ENCODE measurements at places on chromosomes 6 and 20.

DNA sequence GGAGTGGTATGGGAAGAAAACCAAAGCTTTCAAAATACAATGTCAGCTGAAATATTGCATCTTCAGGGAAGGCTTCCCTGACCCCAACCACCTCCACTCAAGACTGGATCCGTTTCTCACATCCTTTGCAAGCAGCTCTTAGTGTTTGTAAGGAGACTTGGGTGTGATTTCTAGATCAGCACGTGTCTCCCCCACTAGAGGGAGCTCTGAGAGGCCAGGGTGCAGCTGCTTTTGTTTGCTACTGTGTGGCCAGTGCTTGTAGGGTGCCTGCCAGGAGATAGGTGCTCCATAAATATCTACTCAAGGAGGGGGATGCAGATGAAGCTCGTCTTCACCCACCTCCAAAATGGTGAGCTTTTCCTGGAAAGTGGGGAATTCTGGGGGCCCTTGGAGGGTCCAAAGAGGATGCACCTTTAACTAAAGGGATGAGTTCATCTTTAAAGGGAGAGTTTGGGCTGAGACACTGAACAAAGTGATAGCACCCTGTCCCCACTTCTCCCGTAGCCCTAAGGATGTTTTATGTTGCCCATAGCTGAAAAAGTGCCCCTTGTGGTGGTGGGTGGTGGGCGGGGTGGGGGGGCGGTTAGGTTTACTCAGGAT is 52.6 kb upstream of the MAFB start:
- peak; percentile 15 for DNase-seq

GRCh38 chr20:59571551-59572314 is 32.6 kb upstream of the PHACTR3 start:
- peak; percentile 50 for DNase-seq

DNA sequence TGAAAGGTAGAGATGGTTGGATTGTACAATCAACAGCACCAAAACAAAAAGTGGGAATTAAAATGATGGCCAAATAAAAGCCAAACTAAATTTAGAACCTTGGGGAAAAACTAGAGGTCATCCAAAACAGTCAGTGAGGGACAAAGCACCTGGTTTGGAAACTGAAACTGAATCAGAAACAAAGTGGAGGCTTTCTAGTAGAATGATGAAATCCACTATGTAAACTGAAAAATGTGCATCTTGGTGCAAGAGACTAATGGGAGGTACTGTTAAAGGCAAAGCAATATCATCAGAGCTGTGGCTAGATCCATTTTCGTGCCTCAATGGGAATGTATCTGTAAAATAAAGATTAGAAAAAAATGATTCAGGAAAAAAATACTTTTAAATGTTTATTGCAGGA is 380.0 kb upstream of the GJE1 start:
- DNase-seq, result no peak

DNA sequence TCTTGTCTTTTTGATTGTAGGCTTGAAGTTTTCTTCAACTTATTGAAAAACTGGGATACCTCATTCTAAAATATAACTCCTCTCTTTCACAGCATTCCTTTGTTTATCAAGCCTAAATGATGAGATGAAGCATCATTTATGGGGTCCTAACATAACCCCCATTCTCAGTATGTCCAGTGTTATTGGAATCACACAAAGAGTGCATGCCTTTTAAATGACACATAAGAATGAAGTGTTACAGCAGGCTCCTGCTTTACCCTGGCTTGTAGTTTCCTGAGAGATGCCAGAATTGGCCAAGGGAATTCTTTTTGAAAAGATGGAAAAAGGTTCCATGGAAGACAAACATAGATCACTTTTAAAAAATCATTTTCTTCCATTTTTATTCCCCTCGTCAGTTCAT is 502.4 kb downstream of the BCKDHB start:
- DNase-seq, result no peak

DNA sequence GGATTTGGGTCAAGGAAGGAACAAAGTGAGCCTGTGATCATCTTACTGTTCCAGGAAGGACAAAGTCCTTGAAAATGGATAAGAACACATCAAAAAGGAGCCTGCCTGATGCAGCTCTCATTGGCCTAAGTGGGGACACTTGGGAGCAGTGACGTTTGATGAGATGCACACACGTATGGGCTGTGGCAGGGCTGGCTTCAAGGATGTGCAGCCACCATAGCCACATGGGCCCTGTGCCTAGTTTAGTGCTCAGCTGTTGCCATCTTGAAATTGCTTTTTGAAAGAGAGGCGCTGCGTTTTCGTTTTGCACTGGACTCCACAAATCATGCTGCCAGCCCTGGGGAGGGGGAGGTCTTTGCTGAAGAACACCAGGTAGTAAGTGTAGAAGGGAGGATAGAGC is 6.6 kb upstream of the NPEPL1 start:
- no peak for DNase-seq

- DNase-seq, result no peak
Observed at GRCh38 chr6:113219783-113220182, 637.4 kb upstream of the MARCKS start.

GRCh38 chr6:75602246-75603105 is 796 bp downstream of the SENP6 start:
- DNase-seq, result peak; percentile 43

- no peak for DNase-seq
Observed at GRCh38 chr20:50416269-50417022, 93.7 kb upstream of the PTPN1 start.

DNA sequence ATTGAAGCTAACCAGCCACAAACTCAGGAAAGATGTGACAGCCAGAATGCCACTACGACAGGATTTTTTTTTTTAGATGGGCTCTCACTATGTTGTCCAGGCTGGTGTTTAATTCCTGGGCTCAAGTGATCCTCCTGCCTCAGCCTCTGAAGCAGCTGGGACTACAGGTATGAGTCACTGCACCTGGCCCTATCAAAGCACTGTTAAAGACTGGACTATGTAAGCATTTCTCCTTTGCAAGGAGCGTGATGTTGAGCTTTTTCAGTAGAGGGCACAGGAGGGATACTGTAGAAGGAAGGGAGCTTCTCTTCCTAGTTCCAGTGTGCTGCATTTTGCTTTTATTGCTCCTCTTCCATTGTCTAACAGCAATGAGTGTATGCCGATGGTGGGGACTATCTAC is 35.8 kb downstream of the ZBTB9 start:
- DNase-seq, result no peak

DNA sequence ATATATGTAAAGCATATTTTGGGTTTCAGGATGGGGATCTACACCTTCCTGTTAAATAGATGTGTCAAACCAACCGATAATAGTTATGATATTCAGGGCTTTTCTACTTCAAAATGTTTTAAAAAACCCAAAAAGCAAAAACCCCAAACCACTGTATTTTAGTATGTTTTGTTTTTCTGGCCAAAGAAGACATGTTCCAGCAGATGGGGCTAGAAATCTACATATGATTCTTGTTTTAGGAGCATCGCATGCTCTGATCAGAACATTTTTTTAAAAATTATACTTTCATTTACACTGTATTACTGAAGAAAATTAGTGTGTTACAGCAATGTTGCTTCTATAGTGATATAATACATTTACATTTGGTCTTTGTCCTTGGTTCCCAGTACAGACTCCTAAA is 11.0 kb downstream of the RMND1 start:
- no peak for DNase-seq

- no peak for DNase-seq
Observed at GRCh38 chr6:144580771-144581170, 295.6 kb downstream of the UTRN start.

- no peak for DNase-seq
Observed at GRCh38 chr6:158759966-158760617, 59.1 kb downstream of the EZR start.

DNA sequence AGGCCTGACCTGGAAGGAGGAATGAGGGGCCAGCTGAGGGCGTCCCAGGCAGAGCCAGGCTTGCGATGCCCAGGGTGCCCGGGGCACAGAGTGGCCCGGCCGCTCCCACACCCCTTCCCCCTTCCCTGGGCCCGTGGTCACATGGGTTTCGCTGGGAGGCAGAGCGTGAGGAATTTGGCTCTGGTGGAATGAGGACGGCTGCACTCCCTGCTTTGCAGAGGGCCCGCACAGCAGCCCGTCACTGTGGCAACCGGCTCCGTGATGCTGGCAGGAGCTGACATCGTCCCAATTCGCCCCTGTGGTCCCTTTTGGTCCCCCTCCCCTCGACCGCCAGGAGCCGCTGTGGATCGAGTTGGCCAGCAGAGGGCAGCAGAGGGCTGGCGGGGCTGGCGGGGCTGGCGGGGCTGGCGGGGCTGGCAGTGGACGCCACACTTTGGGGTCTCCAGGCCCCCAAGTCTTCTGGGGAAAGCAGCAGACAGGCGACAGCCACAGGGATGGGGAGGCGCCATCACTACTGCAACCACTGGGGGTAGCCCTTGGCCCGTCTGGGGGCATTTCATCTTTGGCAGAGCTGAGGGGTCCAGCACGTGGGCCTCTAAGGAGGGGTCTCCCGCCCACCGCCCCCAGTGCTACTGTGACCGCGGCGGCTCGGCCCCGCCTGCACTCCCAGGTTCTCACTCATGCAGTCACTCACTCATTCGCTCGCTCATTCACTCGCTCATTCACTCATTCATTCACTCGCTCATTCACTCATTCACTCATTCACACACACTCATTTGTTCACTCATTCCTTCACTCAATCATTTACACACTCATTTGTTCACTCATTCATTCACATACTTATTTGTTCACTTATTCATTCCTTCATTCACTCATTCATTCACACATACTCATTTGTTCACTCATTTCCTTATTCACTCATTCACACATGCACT is 49.7 kb upstream of the BHLHE23 start:
- peak; percentile 31 for DNase-seq

- DNase-seq, result no peak
Observed at GRCh38 chr20:37776049-37776448, 82.2 kb downstream of the CTNNBL1 start.

DNA sequence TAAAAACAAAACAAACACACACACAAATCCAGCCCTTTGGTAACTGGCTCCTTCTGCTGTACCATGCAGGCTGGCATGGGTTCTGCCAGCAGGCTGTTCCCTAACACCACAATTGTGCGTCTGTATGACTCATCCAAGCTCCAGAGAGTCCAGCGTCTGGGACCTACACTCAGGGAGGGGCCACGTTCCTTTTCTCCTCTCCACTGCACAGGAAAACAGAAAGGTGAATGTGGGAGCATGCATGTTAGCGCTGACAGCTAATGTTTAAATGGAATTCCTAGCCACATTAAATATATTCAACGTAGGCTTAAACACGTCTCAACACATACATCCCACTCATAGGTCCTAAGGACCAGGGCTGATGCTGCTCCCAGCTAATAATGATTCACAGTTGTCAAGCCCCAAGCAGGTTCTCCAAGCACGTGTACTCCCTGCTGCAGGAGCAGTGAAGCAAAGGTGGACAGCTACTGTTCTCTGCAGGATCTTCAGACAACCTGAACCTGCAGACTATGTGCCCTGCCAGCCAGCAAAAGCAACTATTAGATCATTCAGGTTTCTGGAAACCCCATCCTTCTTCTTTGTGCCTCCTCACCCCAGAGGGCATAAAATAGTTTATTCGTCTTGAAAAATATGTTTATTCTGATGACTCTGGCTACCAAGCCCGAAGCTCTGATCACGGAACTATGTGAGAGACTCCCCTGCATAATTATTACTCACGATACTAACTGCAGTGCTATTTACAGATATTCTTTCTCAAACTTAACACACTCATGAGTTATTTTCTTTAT is 20.9 kb downstream of the MAP1LC3A start:
- no peak for DNase-seq

DNA sequence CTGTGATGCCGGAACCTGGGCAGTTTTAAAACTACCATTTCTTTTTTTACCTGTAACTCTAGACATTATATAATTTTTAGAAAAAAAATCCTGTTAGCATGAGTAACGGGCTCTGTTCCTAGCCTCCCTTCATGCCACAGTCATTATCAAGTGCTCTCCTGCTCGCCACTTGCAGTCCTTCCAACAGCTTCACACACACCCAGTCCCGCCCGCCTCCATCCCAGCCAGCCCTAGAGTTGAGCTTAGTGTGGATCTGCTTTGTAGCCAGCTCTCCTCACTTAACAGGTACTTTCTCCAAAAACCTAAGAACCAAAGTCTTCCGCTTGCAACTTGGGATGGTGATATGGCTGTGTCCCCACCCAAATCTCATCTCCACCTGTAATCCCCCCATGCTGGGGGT is 51.5 kb downstream of the EZR start:
- no peak for DNase-seq

DNA sequence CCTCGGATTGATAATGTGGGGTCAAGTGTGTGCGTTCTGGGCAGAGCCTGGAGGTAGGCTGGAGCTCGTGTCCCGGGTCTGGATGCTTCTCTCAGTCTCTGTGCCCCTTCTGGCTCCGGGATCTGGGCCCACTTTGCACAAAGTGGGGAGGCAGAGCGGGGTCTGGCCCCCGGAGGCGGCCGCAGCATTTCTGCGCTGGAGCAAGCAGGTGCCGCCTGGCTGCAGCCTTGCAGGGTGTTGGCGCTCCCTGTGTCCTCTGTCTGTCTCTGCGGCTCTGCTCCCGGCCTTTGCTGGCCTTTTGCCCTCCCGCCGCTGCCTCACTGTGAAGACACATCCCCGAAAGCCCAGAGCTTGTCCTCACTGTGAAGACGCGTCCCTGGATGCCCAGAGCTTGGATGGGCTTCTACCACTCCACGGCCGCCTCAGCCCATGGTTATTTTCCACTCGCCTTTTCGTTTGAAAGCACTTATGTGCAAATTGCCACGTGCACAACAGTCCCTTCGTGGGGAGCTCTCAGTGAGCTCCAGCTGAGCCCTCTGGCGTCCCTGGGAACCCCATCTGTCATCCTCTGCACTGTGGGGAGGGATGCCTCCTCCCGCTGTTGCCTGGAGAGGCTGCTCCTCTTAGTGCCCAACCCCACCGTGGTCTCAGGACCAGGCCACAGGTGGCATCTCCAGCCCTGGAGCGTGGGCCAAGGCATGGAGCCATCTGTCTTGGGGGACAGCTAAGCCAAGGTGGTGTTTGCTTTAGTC is 17.4 kb downstream of the SLCO4A1 start:
- DNase-seq, result no peak

GRCh38 chr20:11379257-11380011 is 538.3 kb upstream of the BTBD3 start:
- DNase-seq, result no peak

- DNase-seq, result no peak
Observed at GRCh38 chr6:13290335-13290734, 38.0 kb downstream of the TBC1D7 start.

- no peak for DNase-seq
Observed at GRCh38 chr6:119170447-119171087, 92.1 kb upstream of the FAM184A start.

DNA sequence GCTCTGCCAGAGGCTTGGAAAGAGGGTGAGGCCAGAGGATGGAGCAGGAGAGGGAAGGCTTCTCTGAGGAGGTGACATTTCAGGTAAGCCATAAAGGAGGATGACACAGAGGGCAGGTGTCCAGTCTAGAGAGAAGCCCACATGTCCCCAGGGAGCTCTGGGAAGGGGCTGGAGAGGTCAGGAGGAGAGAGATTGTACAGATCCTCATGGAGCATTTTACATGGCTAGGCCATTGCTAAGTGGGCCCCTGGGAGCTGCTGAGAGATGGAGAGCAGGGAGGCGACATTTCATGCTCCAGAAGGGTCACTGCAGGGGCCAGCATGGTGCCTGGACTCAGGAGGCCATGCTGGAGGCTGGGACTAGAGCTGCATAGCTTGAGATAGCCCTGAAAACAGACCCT is 124.5 kb downstream of the TOX2 start:
- DNase-seq, result no peak

GRCh38 chr6:80434691-80435350 is 328.4 kb downstream of the BCKDHB start:
- no peak for DNase-seq

Measured in activated CD4-positive, alpha-beta T cell treated with anti-CD3 and anti-CD28 coated beads for 24 hours (primary cell).